MM.1S (cell line): ENCODE measurements at places on chromosomes 4 and X.
A peak's percentile ranks its signal among the peaks of the same experiment; 100 is the strongest.

GRCh38 chrX:426881-427280 lies 40.2 kb upstream of the PPP2R3B start:
- no peak for DNase-seq

- no peak for DNase-seq
Measured at GRCh38 chr4:109944591-109944990, 31.9 kb downstream of the EGF start.

GRCh38 chr4:167897116-167897515 lies 195.2 kb upstream of the ANXA10 start:
- no peak for DNase-seq

GRCh38 chrX:71106427-71106826 lies at the start of gene CXorf65:
Gene CXorf65 (minus strand): TSS chrX:71106740. CDS start chrX:71106556, 184 bp downstream.
- no peak for DNase-seq

DNA sequence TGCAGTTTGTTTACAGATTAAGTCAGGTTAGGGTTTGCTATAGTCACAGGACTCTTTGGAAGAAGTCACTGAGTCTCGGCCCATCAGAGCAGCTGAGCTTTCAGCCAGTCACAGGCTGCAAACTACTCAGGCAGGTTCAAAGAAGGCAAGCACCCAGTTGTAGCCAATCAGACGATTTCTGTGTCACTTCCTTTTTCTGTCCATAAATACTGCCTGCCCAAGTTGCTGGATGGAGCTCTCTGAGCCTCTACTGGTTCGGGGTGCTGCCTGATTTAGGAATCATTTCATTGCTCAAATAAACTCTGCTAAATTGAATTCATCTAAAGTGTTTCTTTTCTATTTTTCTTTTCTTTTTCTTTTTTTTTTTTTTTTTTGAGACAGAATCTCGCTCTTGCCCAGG lies 7.3 kb upstream of the SH3BP2 start:
- DNase-seq, result peak; percentile 47

DNA sequence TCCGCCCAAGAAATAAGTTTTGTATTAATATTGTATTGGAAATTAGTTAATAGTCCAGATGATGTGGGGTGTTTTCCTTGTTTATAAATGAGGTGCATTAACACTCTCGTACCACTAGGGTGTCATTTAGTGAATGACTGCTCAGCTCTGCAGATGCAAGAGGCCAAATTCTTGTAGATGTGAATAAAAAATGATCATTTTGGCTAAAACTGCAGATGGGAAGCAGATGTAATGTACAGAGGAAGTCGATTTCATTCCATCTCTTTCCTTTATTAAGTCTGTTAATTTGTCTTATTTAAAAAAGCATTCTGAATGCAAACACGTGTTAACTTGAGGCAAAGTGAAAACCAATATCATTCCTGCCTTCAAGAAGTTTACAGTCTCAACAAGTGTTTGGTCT lies 108.1 kb downstream of the DHX15 start:
- DNase-seq, result peak; percentile 39

GRCh38 chr4:145179281-145179860 lies 1.0 kb downstream of the OTUD4 start:
- DNase-seq, result peak; percentile 88

GRCh38 chrX:68511255-68511654 lies 12.4 kb downstream of the YIPF6 start:
- DNase-seq, result peak; percentile 46

- DNase-seq, result no peak
Measured at GRCh38 chr4:82097504-82097903, 276.3 kb downstream of the HNRNPD start.

DNA sequence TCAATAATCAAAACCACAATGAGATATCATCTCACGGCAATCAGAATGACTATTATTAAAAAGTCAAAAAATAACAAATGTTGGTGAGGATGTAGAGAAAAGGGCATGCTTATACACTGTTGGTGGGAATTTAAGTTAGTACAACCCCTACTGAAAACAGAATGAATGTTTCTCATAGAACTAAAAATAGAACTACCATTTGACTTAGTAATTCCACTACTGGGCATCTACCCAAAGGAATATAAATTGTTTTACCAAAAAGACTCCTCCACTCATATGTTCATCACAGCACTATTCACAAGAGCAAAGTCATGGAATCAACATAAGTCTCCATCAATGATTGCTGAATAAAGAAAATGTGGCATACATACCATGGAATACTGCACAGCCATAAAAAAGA lies 278.1 kb upstream of the ARSJ start:
- DNase-seq, result no peak

- DNase-seq, result no peak
Measured at GRCh38 chrX:41257801-41258200, 76.2 kb upstream of the DDX3X start.

DNA sequence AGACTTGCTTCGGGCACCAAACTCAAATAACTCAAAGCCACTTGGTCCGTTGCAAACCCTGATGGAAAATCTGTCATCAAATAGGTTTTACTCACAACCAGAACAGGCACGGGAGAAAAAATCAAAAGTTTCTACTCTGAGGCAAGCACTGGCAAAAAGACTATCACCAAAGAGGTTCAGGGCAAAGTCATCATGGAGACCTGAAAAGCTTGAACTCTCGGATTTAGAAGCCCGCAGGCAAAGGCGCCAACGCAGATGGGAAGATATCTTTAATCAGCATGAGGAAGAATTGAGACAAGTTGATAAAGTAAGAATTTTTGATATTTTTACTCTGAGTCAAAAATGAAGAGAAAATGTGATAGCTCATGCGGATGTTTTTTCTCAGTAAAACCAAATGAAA lies 87.2 kb downstream of the NRK start:
- no peak for DNase-seq

DNA sequence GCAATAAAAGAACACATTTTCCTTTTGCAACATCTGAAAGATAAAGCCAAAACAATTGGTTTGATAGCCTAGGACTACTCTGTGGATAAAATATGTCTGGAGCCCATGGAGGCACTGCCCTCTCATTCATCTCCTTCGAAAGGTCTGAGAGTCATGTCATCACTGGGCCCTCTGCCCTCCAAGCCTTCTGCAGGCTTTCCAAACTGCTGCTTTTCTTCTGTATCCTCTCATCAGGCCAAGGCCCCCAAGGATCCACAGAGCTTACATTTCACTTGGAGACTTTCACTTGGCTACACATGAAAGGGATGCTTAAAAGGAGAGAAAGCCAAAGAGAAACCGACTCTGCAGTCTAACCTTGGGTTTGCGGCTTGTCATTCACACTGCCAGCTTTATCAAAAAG lies 109.9 kb downstream of the SH3RF1 start:
- no peak for DNase-seq

GRCh38 chrX:39397561-39398199 lies 596.4 kb downstream of the MID1IP1 start:
- DNase-seq, result no peak
